Skin of body (tissue), 3 donors: ENCODE measurements at places on chromosomes 2 and 18. TPM values are rescaled to one million over a fixed set of nuclear protein-coding genes. Genes with fewer than 3 reads are reported as not detected.

ATP9B gene
- total RNA-seq = 49.0 TPM

TSGA10 gene
- 7.5 TPM for total RNA-seq

DNA sequence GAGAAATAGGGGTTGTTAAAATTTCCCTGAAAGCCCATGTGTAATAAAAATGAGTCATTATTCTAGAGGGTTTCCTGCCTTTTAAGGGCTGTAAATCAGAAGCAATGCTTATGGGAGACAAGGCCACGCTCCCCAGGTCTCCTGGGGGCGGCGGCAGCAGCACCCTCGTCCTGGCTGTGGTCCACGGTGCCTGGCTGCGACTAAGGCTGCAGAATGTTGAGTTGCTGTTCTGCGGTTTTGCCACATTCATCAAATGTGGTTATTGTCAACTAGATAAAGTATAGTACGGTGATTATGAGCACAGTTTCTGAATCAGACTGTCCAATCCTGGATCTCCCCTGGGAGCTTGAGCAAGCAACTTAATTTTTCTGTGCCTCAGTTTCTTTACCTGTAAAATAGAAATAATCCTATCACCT is 11.9 kb upstream of the AGFG1 start:
- DNase-seq = no peak

GRCh38 chr18:13435586-13436333 is 217.2 kb downstream of the LDLRAD4 start:
- no peak for DNase-seq

DNA sequence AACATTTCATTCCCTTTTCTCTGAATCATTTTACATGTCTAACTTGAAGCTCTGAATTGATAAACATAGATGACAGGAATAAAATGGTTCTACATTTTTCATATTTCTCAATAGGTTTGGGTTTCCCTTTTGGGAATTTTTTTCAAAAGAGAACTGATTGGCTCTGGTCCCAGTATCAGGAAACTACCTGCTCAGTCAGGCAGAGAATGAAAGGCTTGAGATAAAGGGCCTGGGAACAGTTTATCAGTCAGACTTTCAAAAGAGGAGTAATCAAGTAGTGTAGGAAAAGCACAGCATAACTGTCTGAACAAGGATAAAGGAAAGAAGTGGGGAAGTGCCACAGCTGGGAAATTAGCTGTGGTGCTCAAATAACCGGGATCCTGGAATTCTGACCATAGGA is 28.3 kb upstream of the CCL20 start:
- DNase-seq = no peak

DNA sequence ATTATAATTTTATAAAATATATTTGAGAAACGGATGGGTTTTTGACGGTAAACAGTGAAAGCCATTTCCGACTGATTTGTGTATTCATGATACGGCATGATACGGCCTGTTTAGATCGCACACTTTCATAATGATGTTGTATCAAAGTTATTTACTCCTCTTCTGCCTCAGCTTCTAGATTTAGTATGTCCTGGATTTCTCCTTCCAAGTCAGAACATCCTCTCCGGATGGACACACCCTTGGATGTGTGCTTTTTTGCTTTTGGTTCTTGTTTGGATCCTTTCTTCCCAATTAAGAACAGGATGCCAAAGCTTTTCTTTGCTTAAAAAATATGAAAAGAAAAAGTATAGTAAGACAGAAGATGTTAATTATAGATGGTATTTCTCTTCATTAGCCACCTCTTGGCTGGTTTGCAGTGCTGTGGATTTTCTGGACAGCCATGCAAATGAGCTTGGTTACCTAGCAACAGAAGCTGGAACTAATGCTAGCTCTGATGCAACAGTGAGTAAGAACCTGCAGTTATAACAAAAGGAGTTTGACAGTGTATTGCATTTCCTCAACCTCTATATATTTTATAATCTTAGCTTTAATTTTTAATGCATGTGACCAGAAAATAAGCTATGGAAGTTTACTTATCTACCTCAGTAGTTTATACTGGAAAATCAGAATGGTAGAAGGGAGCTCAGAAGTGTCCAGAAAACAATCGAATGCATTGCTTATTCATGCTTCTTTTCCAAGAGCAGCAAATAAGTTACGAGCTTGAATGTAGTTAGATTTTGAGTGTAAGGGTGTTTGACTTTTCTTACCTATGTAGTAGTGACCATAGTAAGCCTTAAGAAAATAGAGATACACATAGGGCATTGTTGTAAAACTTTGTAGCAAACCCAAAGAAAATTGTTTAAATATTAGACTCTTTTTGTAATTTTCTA is 27.9 kb downstream of the RMND5A start:
- no peak for DNase-seq

- DNase-seq = no peak
Observed at GRCh38 chr18:9506046-9506792, 30.9 kb downstream of the RALBP1 start.

GRCh38 chr18:23300231-23300805 is 152.8 kb upstream of the RIOK3 start:
- DNase-seq = no peak

- no peak for DNase-seq
Observed at GRCh38 chr2:119022678-119023077, 80.7 kb downstream of the MARCO start.

DNA sequence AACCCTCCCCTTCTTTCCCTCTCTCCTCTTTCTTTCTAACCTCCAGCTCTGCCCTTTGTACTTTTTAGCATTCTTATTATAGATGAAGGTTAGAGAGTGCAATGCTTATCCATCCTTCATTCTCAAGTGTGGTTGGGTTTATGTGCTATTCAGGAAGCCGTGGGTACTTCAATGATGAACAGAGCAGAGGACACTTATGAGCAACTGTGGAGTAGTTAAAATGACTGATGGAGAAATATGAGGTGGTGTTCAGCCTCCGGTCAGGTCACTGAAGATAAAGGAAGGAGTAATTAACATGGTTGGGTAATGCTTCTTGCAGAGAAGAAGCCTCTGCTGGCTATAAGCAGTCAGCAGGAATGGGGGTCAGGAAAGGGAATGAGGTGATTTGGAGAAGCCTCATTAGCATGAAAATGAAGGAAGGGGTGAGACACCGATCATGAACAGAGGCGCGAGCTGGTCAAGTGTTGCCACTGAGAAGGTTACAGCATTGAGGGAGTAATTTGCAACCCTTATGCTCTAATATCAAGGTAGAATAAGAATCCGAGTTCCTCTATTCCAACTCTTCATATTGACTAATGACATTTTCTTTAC is 174.7 kb downstream of the LPIN1 start:
- DNase-seq = no peak

GRCh38 chr2:152716805-152717227 is 445 bp downstream of the PRPF40A start:
- DNase-seq = no peak
